Regular cardiac myocyte (primary cell): ENCODE measurements at places on chromosomes 1 and 21. TPM values are rescaled to one million over a fixed set of nuclear protein-coding genes. Genes with fewer than 3 reads are reported as not detected.

Gene MXRA8
- 121 and 141 TPM in 2 replicates for total RNA-seq

Gene GJA5
- 3.7 and 25.7 TPM in 2 replicates for total RNA-seq

Gene BLACAT1
- total RNA-seq: not detected in 2 replicates

Gene UTS2
- 0.56 TPM in 1 of 2 replicates, not detected in the other for total RNA-seq

Gene INKA2
- total RNA-seq: 30.2 and 30.7 TPM in 2 replicates

Gene IFNLR1
- under 0.01 TPM in 2 replicates for total RNA-seq

Gene CD2
- total RNA-seq: not detected in 2 replicates

Gene CHI3L2
- 1.5 and 20.9 TPM in 2 replicates for total RNA-seq

Gene MASP2
- total RNA-seq: 0.19 TPM in 1 of 2 replicates, not detected in the other

Gene GPR89A
- total RNA-seq: 24.2 and 27.3 TPM in 2 replicates

Gene FAM131C
- 0.28 TPM in 1 of 2 replicates, not detected in the other for total RNA-seq

Gene TLCD4
- total RNA-seq: 0.38 and 0.85 TPM in 2 replicates

Gene ZBED6
- total RNA-seq: 10.0 and 12.4 TPM in 2 replicates

Gene MTARC2
- total RNA-seq: 4.8 and 6.2 TPM in 2 replicates

Gene RXFP4
- total RNA-seq: under 0.01 TPM in 1 of 2 replicates, not detected in the other

Gene BROX
- 51.0 and 59.4 TPM in 2 replicates for total RNA-seq

Gene RNU1-2
- under 0.01 TPM in 2 replicates for total RNA-seq

Gene YRDC
- total RNA-seq: 12.1 and 33.2 TPM in 2 replicates

Gene BCL2L15
- under 0.01 TPM in 2 replicates for total RNA-seq

Gene TNNI3K
- 0.28 TPM in 1 of 2 replicates, not detected in the other for total RNA-seq

Gene PPM1J
- 1.5 and 2.3 TPM in 2 replicates for total RNA-seq

Gene ELF3
- 0.77 and 2.5 TPM in 2 replicates for total RNA-seq

Gene CFAP107
- not detected in 2 replicates for total RNA-seq

Gene CGN
- total RNA-seq: under 0.01 and 0.19 TPM in 2 replicates

Gene OPRD1
- total RNA-seq: not detected in 2 replicates

Gene DNAJC6
- 4.8 and 8.7 TPM in 2 replicates for total RNA-seq

Gene PAFAH2
- total RNA-seq: 9.0 and 11.1 TPM in 2 replicates

Gene TSACC
- 0.28 TPM in 1 of 2 replicates, not detected in the other for total RNA-seq

Gene FMO4
- 0.96 and 3.9 TPM in 2 replicates for total RNA-seq

Gene ZP4
- not detected in 2 replicates for total RNA-seq

Gene ADGRL4
- total RNA-seq: 35.0 and 60.8 TPM in 2 replicates
